Suprapubic skin (tissue), 4 donors: ENCODE measurements at places on chromosomes 16 and 17.

DNA sequence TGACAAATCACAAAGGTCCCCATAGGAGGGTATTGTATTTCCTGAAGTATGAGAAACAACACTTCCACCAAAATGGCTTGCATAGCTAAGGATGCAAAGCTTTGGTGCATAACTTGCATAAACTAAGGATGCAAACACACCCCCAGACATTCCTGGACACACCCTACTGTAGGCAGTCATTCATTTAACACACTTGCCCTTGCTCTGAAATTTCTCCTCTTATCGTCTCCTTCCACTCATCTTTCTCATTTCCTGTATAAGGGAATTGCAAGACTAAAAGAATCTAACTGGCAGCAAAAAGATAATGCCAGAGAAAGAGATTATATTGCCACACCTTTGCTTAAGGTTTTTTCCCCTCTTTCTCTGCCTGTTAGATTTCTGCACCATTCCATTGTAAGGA is 28.3 kb downstream of the CHD9 start:
- no peak for DNase-seq

DNA sequence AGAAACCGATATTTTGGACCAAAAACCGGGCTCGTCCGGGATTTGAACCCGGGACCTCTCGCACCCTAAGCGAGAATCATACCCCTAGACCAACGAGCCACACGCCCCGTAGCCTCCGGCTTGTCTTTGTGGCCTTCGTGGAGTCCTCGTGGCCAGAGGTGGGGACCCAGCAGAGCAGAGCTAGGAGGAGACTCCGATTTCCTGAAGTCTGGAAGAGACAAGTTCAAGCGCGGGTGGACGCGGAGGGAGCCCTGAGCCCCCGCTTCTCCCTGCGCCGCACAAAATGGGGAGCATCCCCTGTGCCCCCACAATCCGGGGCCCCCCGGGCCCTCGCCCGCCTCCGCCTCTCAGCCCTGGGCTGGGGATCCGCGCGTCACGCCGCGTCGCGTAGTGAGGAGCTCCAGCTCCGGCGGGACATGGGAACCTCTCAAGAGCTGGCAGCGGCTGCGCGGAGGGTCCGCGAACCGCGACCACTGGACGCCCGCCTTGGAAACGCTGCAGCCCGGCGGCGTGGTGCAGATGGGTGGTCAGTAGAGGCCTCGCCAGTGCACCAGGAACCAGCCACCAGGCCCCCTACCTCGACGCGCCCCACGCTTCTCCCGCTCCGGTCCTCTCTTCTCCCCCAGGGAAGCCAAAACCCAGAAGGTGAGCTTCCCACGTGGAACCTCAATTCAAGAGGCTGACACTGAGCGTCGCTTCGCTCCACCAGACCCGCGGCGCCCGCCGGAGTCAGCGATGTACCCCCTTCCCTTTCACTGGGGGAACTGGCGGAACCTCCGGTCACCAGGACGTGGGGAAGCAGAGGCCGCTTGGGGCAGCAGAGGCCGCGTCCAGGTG is 5.2 kb upstream of the OR1F1 start:
- no peak for DNase-seq

DNA sequence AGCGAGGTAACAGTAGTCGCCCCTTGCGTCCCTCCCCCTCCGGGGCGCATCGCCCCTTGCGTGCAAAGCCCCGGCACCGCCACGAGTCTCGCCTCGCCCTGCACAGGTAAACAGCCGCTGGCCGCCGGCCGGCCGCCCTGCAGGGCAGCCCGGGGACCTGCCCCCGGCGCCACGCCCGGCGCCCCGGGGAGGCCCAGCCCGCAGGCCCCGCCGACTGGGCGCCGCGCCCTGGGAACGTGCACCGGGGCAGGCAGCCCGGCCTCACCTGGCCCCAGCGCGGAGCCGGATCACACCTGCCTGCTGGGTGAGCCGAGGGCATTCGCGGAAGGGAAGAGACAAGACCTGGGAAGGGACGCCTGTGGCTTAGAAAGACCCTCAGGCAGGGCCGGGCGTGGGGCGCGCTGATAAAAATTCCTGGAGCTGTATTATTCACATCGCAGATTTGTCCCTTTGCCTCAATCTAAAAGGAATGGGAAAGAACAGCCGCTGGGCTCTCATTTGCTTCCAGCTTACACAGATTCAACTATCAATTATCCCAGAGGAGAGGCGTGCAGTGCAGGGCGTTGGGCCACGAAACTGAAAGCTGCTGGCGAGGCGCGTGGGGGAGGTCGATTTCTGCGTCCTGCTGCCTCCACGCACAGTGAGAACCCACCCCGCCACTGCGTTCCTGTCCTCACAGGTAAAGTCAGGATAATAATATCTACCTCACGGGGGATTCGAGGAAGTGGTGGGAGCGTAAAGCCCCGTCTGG is 451.9 kb downstream of the SLC39A11 start:
- DNase-seq, result no peak

DNA sequence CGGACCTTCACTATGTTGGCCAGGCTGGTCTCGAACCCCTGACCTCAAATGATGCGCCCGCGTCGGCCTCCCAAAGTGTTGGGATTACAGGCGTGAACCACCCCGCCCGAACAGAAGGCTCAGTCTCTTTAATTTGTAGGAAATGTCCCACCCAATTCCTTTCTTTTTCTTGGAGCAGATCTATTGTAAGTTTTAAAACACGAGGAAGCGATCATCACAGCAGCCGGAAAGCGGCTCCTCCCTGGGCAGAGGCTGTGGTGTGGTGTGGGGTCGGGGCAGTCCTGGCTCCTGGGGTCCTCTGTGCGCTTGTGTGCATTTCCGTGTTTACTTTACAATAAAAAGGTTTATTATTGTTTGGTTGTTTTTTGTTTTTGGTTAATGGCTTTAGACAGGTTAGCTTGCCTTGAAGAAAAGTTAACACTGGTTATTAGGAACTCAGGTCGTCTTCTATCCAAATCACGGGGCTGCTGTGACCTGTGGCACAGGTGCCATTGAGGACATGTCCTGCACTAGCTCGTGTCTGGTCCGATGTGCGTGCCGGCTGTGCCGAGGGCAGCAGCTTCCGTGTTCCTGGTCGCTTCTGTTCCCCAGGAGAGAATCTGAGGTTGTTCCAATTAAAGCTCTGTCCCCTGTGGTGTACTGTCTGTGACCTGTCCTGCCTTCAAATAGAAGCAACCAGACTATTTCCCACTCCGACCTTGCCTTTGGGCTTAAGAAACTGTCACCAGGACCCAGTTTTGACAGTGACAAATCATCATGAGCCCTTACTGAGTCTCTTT is 83.1 kb downstream of the SEC14L1 start:
- no peak for DNase-seq
